ENCODE measurements at places on chromosomes 5 and 9.

DNA sequence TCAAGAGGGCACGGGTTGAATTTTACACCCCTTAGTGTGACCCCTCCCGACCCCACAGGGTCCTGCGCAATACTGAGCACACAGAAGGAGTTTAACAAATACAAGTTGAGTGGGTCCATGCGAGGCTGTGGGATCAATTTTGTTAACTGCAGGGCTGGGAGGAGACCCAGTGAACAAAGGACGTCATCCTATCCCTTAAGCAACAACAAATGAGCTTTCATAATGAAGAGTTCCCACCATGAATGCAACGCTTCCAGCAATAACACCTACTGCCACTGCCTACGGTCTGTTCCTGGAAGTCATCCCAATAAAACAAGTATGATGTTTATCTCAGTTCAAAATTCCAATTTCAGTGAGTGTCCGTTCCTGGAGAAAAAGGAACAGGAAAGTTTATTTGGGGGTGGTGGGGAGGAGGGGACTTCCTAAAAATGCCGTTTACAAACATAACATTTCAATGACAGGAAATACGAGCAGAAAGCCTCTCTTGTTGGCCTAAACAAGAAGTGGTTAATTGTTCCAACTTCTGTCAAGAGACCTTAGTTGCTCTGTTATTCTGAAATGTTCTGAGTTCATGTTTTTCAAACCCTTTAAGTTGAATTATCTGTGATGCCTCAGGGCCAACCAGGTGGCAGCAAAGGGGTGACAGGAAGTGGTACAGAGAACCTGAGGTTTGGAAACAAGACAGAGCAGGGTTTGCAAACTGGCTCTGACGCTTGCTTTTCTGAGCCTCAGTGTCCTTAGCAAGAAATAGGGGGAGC lies 65.8 kb upstream of the PLPP6 start:
- DNase-seq, result no peak

- DNase-seq, result no peak
These were observed 507.2 kb upstream of the MPDZ start for GRCh38 chr9:13786711-13787110.

GRCh38 chr9:20426019-20426418 lies 196.3 kb downstream of the MLLT3 start:
- DNase-seq, result no peak

DNA sequence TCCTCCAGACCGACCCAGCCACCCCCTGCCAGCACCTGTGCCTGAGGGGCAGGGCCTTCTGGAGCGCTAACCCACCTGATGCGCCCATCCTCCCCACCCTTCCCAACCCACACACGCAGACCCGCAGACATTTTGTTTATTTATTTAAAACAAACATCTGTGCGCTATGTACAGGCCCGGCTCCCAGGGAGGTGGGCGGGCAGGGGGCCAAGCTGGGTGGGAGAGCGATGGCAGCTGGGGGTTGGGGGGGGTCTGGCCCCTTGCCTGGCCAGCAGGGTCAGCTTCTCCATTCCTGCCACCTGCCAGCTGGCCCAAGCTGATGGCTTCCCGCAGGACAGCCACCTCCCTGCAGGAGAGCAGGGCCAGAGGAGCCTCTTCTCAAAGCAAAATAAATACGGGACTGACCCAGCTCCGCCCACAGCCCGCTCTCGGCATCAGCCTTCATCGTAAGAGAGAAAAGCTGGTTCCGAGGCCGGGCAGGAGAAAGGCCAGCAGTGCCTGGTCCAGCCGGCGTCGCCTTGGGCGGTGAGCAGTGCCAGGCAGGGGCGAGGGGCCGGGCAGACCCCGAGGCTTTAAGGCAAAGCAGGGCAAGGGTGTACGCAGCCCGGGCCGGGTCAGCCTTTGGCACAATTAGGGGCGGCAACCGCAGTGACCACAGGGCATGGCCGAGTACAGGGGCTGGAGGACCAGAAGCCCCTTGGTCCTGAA lies 10.9 kb upstream of the CLIC3 start:
- no peak for DNase-seq

DNA sequence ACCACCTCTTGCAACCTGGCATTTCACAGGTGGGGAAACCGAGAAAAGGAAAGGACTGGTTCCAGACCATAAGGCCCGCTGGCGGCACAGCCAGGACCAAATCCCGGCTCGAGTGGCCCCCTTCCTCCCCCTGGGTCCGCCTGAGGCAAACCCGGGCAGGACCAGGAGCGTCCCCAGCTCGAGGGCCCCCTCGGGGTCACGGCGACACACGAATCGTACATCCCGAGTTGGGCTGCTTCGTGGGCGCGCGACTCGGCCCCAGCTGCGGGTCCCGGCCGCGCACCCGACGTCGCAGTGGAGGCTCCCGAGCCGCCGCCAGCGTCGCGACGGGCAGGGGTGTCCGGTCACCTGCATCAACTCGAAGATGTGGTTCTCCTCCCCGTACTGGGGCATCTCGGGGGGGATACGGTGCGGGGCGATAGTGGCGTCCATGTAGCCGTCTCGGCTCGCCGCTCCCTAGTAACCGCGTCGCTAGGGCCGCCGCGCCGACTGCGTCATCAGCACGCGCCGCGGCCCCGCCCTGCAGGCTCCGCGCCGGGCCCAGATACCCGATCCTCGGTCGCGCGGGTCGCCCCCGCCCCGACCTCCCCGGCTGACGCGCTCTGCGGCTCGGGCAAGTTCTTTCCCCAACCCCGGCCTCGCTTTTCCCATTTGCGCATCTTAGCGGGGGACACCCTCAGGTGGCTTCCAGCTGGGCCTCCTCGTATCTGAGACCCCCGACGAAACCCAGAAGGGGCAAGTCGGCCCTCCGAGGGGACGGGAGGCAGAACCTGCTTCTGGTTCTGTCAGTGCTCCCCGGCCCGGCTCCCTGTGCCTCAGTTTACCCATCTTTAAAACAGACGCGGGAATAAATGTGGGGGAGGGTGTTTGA lies at the start of gene AK8:
Gene AK8 (minus strand): TSS at position 461 of the 871 bp plus-strand sequence. CDS start 29 bp downstream, at position 432.
- peak; percentile 79 for DNase-seq

GRCh38 chr9:128495296-128495695 lies 9.2 kb upstream of the GLE1 start:
- DNase-seq, result no peak

DNA sequence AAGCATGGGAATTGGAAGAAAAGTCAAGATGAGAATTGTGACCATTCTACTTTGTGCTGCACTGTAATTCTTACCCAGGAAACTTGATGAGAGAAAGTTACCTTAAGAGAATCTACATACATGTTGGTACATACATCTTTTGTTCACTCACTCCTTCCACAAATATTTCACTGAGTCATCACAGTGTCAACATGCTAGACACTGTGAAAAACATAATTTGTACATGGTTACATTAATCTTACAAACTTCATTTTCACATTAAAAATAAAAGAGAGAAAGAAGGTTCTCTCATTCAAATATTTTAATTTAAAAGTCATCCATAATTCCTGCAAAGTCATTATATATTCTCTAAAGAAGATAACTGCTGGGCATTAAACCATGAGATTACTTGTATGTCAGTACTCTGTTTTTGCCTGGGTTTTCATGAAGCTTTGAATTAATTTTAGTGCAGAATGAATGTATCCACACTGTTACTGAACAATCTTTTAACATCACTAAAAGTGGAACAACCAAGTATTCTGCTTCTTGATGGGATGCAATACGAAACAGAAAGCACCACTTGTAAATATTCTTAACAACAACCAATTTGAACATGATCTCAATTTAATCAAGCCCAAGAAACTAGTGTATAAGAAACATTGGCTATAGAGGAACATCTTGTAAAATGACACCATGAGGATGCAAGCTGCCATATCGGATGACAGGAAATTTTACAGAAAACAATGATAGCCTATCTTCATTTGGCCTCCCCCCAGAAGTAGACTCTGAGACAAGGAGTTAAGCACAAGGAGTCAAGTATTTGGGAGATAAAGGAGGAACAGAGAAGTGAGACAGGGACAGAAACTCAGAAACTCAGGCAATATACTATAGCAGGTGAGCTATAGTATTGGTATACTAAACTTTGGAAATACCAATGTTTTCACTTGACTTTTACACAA lies 28.4 kb downstream of the ERP44 start:
- no peak for DNase-seq

- DNase-seq, result no peak
These were observed 19.2 kb downstream of the MARCHF3 start for GRCh38 chr5:127011153-127011552.

DNA sequence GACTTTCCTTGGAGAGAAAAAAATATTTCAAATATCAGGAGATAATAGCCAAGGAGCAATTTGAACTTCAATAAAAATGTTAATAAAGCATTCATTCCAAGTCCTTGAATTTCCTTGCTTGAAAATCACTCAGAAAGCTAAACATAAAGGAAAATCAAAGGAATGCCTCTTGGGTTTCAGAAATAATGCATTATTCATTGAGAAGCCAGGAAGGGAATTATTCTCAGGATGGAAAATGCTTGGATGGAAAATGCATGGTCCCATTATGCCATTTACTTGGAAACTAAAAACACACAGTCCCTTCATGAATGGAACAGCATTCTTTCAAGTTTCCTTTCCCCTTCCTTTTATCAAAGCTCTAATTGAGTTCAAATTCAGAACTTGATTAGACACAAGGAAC lies 160.9 kb downstream of the LPAR1 start:
- DNase-seq, result no peak

DNA sequence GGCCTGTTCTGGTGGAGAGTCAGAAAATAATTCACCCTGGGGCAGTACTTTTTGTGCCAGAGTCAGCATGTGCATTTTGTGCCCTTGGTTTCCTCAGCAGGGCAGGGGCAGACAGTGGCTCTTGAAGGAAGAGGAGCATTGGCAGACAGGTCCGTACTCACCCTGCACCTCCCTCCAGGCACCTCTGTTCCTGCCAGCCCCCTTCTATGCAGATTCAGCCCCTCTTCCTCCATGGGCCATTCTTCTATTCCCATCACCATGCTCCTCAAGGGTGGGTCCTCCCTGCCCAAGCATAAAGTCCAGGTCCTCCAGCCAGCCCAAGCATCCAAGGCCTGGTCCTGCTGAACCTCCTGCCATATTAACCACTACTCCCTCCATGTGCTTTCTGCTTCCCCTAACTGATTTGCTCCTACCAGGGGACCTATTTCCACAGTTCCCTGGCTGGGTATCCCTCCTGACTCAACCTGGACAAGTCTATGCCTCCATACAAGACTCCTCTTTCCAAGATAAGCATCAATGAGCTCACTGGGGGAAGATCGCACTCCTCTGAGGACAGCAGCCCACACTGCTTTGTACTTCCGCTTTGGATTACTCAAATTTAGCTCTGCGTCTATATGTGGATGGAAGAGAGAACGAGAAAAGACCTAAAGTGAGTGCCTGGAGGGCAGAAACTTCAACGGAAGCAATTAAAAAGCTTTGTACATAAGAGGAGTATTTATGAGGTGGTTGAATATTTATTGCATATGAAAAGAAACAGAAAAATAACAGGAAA lies 9.3 kb upstream of the ACSL6 start:
- DNase-seq, result no peak

- DNase-seq, result no peak
These were observed 75.7 kb upstream of the PIK3R1 start for GRCh38 chr5:68139611-68140441.

GRCh38 chr9:136521537-136521936 lies 24.3 kb downstream of the NOTCH1 start:
- DNase-seq, result no peak

GRCh38 chr5:124554746-124555578 lies 191.5 kb downstream of the ZNF608 start:
- no peak for DNase-seq

GRCh38 chr5:41754857-41755256 lies 115.4 kb downstream of the OXCT1 start:
- DNase-seq, result no peak

DNA sequence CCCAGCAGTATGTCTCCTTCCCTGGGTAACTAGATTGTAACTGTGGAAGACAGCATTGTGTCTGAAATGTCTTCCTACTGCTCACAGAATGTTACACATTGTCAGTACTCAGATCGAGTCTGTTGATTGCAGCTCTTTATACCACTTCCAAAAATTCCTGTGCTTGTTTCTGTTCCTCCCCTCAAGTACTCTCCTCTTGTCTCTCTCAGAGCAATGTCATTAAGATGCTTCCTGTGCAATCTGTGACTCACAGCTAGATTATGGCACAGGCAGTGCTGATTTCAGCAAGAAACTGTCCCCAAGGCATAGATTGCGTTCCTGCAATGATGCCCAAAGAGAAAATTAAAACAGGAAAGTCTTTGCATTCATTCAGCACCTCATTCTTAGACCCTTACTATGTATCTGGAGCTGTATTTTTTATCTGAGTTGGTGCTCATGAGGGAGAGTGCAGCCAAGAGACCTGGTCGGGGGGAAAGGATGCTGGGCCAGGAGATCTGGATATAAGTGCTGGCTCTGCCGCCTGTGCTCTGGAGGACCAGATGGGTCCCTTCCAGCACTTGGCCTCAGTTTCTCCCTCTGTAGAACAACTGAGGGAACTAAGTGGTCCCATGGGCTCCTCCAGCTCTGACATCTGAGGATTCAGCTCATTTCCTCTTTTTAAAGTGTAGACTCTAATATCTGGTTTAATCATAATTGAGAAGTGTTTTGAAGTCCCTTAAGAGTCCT lies 40.8 kb upstream of the GNPDA1 start:
- peak; percentile 20 for DNase-seq

DNA sequence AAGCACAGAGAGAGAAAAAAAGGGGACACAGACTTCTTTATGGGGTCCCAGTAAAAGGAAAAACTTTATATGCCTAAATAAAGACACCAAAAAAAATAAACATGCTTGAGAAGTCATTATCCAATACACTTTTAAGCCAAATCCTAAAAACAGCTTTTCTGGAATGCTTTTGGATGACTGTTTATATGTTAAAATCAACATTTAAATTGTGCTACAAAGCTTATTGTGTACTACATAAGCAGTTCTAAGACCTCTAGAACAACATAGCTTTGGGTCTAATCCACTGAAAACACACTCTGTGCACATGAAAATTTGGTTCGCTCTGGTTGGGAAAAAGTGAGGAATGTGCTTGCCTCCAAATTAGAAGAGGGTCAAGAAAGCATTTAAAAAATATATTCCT lies 92.5 kb downstream of the EBF1 start:
- no peak for DNase-seq

DNA sequence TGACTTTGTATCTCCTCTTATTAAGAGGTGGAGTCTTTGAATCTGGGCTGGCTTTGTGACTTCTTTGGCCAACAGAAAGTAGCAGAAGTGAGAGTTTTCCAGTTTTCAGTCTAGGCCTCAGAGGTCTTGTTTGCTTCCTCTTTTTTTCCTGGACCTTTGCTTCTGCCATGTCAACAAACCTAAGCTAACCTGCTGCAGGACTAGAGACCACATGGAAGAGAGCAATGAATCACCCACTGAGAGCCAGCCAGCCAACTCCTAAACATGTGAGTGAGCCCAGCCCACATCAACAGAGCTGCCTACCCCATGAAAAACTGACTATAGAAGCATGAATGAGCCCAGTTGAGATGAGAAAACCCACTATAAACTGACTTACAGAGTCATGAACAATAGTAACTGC lies 29.9 kb downstream of the MRPL22 start:
- DNase-seq, result no peak

DNA sequence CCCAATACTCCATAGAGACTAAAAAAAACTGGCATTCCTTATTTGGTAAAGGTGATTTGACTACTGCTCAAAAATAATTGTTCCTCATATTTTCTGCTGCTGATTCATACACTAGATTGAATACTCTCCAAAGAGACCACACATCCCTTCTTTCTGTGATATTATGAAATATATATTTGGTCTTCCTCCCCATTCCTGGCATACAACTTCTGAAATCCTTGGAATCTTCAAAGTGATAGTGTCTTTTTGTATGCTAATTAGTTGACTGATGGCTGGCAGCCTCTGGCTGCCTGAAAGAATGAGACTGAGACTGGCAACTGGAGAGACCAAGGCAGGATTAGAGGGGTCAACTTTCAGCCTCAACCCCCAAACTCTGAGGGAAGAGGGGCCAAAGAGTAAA lies 348.0 kb upstream of the RFX3 start:
- DNase-seq, result no peak
